ENCODE measurements at places on chromosomes 4 and X. TPM values are rescaled to one million over a fixed set of nuclear protein-coding genes. Genes with fewer than 3 reads are reported as not detected.

ARHGAP36 gene
- 0.31 TPM for polyA plus RNA-seq

DHRSX gene
- polyA plus RNA-seq, result 28.9 TPM

APELA gene
- 0.30 TPM for polyA plus RNA-seq

PPP3CA gene
- polyA plus RNA-seq, result 43.3 TPM

STOX2 gene
- 17.4 TPM for polyA plus RNA-seq

GAGE12J gene
- polyA plus RNA-seq, result not detected

CXCL3 gene
- 0.70 TPM for polyA plus RNA-seq

FAM47A gene
- not detected for polyA plus RNA-seq

CENPI gene
- 5.4 TPM for polyA plus RNA-seq

TMEM47 gene
- 29.7 TPM for polyA plus RNA-seq

DNA sequence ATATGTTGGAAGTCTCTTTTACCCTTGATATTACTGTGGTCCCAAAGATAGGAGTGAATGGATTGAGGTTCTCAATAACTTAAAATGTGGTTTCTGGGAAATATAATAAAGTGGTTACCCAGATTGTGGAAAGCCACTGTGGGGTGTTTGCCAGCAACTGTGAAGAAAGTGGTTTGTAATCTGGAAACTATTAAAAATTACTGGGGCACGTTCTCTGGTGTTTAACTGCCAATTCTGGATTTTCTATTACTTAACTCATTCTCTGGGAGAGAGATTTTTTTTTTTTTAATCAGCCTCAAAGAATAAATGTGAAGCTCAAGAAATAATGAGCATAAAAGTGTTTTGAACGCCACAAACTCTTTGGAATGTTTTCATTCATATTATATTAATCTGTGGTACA is 4.9 kb upstream of the CXCL6 start:
- DNase-seq, result no peak

GRCh38 chr4:154616731-154617130 is 4.3 kb upstream of the FGG start:
- DNase-seq, result no peak

GRCh38 chrX:110432091-110432905 is 73.7 kb downstream of the RTL9 start:
- no peak for DNase-seq

- no peak for DNase-seq
Observed at GRCh38 chr4:31908261-31908660, 1188.1 kb downstream of the PCDH7 start.

DNA sequence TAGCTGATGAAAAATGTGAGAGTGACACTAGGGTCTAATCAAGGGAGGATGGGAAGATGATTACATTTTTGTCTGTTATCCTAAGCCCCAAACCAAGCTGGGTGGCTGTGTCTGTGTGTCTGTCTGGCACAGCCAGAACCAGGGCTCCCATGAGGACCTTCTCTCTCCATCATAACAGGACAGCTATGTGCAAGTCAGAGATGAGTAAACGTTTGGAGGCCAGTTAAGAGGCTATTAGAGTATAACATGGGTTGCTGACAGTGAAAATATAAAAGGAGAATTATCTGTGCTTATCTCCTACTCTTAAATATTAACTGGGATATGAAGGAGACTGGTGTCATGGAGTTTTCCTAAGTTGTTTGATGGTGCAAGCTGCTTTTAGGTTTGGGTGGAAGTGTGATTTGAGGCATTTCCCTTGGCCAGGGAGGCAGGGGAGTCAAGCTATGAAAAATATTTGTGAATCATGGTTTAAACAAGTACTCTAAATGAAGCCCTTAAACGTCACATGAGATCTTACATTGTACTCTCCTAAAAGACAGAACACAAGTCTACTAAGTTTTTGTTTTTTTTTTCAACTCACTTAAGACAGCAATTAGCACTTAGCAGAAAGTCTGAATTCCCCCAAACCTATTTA is 156.2 kb downstream of the ENOX2 start:
- no peak for DNase-seq

GRCh38 chr4:38387819-38388218 is 276.2 kb upstream of the KLF3 start:
- DNase-seq, result no peak

DNA sequence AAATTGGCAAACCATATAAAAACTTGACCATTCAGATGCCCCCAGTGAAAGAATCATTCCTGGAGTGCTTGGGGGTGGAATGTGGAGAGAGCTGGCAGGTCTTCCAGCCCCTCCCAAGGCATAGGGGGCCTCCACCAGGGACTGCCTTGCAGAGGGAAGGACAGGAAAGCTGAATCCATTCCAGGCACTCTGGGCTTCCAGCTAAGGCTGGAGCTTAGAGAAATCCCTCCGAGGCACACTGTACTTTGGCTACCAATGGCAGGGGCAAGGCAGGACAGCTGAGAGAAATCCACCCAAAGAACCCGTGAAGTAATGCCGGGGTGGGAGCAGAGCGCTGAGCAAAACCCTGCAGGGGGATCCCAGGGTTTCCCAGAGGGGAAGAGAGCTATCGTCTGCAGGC is 4.0 kb downstream of the CENPU start:
- no peak for DNase-seq

GRCh38 chrX:101602077-101602476 is 15.7 kb downstream of the ARMCX6 start:
- no peak for DNase-seq

DNA sequence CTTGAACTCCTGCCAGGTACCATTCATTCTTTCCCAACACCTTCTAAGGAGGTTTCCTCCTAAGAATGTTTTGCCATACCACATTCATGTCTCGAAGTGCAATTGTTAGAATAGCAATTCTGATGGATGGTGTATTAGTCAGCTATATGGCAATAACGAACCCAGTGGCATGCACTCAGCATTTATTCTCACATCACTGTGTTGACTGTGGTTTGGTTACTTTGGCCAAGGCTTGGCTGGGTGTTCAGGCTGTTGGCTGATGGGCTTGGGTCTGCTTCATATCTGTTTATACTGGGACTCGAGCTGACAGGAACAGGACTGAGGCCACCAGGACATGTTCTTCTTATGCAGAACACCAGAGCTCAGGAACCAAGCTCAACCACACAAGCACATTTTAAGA is 31.7 kb downstream of the PSAPL1 start:
- DNase-seq, result no peak

DNA sequence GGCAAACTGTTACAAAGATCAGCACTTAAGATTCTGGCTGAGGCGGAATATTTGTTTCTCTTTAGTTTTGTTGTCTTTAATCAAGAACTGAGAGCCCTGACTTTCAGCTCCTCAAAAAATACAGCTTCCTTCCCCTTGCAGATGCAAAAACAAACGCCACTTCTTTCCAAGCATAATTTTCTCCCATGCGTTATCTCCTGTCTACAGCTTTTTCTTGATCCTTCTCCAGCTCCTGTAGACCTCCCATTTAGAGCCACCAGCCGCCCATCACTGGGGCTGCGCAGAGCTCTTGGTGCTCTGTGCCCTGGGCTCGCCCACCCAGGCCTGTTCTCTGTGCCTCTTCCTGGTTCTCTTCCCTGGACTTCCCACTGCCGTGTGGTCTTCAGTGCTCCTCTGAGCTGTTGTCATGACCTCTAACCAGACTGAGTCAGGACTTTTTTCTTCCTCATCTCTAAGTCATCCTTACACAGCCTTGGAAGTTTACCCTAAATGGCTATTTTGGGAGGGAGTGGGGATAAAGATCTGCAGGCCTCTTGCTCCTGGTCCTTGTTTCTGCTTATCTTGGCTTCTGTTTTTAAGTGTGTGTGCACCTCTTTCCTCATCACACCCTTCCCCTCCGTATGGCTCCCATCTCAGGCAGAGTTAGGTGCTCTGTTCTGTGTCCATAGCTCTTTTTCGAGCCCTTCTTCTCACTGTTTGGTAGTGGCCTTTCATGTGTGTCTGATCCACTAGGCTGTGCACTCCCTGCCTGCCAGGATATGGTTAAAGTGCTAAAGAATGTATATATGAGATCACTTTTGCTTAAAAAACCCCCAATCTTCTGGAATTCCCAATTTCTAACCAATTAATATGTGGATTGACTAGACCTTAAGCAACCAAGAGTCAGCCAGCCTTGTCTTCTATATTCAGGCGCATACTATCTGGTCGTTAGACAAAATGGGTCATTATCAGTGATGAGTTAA is 122.5 kb downstream of the PTTG2 start:
- DNase-seq, result no peak

GRCh38 chr4:53094040-53094439 is 231.9 kb downstream of the RASL11B start:
- DNase-seq, result no peak

- no peak for DNase-seq
Observed at GRCh38 chr4:40608628-40609027, 21.0 kb downstream of the RBM47 start.

- no peak for DNase-seq
Observed at GRCh38 chr4:4507923-4508322, 33.9 kb downstream of the STX18 start.

DNA sequence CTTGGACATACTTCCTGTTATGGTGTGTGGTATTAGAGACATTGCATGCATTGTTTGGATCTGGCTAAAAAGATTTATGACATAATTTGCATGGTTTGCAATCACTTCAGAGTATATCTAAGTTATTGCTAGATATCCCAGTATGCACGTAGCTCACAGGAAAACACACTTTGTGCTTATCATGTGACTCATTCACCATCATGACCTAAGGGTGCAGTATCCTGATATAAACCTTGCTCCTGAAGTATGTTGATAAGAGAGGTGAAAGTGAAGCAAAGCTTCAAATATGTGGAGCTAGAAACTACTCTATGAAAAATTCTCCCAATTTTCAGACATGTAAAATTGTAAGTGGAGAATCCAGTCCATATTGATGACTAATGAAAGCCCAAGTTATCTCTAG is 46.9 kb upstream of the GRXCR1 start:
- no peak for DNase-seq

DNA sequence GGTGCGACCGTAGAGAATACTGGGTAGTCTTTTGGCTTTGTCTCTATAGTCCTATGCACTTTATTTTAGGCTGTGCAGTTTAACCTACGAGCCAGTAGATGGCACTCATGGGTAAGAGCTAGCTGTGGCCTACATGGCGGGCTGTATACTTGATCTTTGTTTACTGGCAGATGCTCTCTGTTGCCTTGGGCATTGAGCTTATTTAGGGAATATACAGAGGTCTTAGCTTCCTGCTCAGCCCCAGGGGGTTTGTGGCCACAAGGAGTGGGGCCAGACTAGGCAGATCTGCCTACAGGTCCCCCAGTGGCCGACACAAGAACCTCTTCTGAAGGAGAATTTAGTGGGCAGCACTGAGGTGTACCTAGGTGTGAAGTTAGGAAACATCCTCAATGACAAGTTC is 227.6 kb upstream of the HDX start:
- no peak for DNase-seq

DNA sequence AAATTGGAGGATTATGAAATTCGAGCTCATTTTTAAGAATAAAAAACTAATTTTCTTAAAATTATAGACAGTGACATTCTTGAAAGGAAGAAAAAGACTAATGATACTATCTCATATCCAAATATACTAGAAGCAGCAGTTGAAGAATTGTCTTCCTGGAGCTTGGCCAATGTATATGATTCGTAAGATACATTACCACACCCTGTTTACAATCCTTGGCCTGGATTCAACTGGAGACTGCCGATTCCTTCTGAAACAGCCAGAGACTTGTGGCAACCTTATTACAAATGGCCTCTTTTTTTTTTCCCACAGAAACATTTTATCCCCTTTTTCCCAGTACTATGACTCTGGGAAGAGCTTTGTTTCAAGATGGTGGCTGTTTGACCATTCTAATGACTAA is 571.2 kb upstream of the FAT1 start:
- peak; percentile 27 for DNase-seq

- DNase-seq, result no peak
Observed at GRCh38 chr4:156749426-156750403, 221.9 kb downstream of the PDGFC start.

- DNase-seq, result peak; percentile 74
Observed at GRCh38 chr4:123976285-123976684, 579.7 kb downstream of the SPRY1 start.

DNA sequence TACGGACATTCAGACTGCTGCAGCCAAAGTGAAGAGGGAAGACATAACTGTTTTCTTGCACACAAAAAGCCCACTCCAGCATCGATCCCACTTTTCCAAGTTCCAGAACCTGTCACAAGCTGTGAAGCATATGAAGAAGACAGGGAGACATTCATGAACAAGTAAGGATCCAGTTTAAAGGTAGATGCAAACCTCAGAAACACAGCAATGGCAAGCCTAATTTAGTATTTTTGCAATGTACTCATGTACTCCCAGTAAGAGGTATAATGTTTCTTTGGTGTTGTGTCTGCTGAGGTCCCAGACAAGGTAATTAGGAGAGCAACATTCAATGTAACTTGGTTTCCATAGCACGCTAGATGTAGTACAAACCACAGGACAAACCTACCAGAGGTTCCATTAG is 4.6 kb downstream of the AFP start:
- no peak for DNase-seq

DNA sequence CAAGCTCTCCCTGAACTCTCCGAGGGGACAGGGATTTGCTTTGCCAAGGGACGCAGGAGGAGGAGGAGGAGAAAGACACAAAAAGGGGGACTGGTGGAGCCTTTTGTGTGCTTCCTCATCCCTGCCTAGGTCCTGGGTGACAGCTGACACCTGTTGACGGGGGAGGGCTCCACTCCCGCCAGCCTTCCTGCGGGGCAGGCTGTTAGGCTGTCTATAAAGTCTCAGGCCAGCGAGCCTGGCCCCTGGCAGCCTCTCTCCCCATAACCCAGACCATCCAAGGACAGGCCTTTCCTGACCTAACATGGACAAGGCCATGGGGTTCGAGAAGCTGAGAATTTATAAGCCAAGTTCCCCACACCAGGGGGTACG is 832 bp upstream of the EVC2 start:
- no peak for DNase-seq

GRCh38 chr4:95889662-95890061 is 49.8 kb downstream of the PDHA2 start:
- DNase-seq, result no peak

- no peak for DNase-seq
Observed at GRCh38 chr4:147078362-147078761, 132.7 kb upstream of the TTC29 start.

DNA sequence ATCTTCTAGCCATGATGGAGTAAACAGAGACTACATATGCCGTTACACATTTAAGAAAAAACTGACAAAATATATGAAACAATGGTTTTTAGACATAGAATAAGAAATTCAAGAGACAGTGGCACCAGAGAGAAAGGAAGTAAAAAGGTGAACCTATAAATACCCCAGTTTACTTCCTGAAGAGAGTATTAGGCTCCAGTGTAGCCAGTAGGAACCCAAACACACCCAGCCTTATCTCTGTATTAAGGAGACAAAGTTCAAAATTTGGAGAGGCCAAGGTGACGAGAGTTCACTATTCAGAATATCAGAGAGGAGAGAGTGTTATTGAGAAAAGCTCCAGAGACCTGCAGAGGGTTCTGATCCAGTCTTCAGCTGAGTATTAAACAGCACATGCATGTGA is 119.0 kb downstream of the TET2 start:
- no peak for DNase-seq

All from right lung (tissue), 10 donors.